ENCODE measurements at places on chromosomes 5 and 9.

DNA sequence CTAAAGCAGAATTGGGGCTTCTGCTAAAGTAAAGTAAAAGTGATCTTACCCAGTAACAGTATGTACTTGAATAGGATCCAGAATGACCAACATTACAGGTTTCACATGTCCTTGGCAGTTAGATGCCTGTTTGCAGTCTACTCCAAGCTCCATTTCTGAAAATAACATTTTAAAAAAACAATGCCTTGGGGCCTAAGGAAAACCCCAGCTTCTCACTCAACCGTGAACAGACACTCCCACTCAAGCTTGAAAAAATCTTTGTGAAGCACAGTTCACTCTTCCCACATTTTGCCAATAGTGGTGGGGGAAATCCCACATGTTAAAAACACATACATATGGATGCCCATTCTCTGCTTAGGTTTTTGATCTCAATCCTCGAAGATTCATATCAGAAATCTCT lies 304.1 kb downstream of the ARRDC3 start:
- no peak for DNase-seq

GRCh38 chr5:179926657-179927056 lies 19.0 kb upstream of the TBC1D9B start:
- DNase-seq: no peak

- no peak for DNase-seq
These were observed 591 bp downstream of the ABCA1 start for GRCh38 chr9:104927216-104927911.

DNA sequence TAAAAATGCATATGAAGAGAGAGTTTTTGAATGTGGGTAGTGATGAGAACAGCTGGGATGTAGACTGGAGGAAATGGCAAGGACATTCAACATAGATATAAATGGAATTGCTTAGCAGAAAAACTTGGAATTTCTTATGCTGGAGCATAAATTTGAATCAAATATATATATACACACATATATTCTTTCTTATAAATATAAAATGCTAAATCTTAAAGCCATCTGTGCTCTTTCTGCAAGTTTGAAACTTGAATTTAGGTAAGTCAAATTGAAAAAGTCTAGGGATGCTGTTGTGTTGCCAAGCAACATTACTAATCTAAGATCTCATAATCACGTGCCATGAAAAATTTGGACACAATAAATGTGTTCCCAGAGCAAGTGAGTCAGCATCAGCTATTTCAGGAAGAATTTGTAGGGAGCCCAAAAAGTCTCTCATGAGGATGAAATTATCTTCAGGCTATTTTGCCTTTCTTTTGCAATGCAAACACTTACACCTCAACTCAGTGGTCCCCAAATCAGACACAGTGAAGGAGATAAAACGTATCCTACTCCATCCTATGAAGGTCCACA lies 58.4 kb upstream of the ALDH1A1 start:
- DNase-seq: no peak

DNA sequence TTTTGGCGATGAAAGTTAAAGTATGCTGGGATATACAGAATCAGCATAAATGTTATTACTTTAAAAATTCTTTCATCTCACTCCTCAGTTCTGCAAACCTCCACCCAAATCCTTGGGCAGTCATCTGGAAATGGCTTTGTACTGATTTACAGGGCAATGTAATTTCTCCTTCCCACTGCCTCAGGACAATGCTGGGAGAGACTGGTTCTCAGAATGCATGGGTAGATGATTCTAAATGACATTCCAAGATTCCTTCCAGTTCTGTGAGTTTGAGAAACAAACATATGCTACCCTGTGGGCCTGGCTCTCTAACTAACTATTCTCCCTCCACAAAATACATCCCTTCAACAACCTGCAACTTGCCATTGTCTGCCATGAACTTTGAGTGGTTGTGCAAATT lies 7.5 kb upstream of the PSAT1 start:
- no peak for DNase-seq

DNA sequence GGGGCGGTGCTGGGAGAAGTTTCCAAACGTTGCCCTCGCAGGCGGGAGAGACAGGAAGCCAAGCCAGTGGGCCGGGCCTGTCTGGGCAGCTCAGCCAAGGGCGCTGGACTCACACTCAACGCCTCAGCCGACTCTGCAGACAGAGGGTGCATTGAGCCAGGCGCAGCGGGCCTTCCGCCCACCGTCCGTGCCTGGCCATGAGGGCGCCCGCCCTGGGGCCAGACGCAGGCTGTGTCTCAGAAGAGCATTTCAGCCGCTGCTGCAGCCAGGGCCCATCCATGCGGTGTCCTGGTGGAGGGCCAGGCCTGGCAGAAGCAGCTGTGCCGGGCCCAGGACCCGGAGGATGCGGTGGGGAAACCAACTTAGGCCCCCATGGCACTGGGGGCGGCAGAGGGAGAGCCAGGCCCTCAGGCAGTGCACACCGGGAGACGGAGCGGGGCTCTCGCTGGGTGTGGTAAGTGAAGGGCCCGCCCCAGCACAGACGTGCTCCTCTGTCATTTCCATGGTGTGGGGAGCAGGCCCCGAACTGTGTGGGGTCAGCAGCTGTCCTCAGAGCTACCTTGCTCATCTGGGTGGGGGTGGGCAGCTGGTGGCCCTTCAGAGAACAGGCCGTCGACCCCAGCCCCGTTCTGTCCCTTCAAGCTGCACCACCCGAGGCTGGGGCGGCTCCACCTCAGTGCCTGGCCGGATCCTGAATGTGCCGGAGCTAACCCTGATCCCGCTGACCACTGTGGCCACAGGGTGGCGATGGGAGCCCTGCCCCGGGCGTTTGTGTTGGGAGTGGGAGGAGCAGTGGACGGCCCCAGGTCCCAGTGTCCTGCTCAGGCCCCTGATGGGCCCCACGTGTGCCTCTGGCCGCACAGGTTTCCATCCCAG lies 18.0 kb downstream of the DNLZ start:
- no peak for DNase-seq

DNA sequence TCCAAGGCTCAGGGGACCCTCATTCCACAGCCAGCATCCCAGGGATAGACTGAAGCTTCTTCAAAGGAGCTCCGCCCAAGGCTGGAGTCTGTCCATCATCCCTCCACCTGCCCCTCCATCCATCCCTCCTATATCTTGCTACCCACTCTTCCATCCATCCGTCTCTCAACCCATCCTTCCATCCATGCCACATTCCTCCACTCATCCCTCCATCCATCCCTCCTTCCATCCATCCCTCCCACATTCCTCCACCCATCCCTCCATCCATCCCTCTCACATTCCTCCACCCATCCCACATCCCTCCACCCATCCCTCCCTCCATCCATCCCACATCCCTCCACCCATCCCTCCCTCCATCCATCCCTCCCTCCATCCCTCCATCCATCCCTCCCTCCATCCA lies 5.5 kb upstream of the VAV2 start:
- no peak for DNase-seq

DNA sequence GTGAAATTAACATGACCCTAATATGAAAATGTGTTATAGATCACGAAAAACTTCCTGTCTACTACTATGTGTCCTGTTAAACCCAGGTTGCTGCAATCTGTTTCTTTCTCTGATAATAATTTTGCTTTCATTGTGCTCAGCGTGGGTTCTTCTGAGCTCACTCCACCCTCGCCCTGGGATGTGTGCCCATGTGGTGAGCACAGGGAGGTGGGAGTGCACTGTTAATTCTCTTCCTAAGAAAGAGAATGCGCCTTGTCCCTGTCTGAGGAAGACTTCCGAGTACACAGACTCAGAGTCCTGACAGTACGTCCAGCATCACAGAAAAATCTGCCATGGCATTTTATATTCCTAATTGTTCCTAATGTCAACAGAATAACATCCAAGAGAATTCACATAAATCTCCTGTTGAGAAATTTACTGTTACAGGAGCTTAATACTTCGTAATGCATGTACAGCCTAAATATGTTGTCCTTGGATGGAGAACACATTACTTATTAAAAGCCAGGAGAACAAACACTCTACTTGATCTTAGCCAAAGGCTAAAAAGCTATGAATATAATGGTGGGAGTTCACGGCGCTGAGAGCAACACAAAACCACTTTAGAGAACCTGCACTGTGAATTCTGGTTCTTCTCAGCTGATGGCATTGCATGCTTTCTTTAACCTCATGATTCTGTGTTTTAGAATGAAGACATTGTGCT lies 102.6 kb downstream of the PDE4D start:
- no peak for DNase-seq
